ENCODE measurements at places on chromosomes 1 and 21. TPM values are rescaled to one million over a fixed set of nuclear protein-coding genes. Genes with fewer than 3 reads are reported as not detected.

DNA sequence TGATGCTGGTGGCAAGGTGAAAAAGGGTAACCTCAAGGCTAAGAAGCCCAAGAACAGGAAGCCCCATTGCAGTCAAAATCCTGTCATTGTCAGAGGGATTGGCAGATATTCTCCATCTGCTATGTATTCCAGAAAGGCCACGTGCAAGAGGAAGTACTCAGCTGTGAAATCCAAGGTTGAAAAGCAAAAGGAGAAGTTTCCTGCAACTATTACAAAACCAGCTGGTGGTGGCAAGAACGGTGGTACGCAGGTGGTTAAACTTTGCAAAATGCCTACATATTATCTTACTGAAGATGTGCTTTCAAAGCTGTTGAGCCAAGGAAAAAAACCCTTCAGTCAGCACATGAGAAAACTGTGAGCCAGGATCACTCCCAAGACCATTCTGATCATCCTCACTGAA, 13.7 kb upstream of the VPS45 start:
- no peak for DNase-seq

DNA sequence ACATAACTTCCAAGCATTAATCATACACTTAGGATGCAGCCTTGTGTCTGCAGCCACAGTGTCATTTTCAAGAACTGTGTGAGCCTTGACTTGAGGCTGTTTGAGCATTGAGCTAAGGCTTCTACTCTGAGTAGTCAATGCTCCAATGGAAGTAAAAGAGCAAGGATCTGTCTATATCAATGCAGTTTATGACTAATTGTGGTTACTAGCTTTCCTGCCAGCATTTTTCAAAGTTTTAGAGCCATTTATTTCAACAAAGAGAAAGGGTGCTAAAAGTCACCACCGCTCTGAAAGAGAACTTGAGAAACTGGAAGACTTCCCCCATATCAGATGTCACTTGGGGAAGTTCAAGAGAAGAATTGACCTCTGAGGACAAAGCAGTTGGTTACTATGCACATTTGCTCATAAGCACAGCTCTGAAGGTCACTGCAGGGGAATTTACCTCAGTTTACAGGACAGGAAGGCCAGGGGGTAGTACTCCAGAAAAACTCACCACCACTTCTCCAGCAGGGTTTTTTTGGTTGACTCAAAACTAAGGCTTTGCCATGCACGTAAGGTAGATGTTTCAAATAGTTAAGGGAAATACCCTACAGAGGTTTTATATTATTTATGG, 24.5 kb upstream of the RGS1 start:
- DNase-seq: peak; percentile 64

DNA sequence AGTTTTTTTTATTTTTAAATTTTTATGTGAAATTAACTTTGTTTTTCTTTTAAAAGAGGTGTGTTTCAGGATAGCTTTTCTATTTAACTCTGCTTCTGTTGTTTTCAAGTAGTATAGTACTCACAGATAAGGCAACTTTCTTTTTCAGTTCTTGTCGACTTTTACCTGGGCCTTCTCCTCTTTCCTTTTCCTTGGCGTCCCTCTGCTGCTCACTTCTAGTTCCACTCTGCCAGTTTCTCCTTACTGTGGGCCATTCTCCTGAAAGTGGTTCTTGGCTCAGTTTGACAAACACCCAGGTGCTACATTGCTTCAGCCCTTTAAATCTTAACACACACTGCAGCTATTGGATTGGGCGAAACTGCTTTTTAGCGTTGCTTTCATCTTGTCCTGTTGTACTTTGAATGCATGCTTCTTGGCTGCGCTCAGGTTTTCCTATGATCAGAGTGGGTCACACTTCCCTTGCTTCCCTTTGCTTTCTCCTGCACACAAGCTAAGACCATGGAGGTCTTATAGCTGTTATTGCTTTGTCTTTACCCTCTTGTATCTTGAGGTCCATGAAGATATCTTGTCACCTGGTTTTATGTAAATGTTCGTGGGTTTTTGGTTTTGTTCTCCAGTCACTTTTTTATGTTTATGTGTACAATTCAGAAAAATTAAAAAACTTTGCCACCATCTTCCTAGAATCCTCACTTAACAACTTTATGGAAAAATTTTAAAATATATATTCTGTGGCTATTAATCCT, 21.6 kb downstream of the GABPA start:
- DNase-seq: no peak

DNA sequence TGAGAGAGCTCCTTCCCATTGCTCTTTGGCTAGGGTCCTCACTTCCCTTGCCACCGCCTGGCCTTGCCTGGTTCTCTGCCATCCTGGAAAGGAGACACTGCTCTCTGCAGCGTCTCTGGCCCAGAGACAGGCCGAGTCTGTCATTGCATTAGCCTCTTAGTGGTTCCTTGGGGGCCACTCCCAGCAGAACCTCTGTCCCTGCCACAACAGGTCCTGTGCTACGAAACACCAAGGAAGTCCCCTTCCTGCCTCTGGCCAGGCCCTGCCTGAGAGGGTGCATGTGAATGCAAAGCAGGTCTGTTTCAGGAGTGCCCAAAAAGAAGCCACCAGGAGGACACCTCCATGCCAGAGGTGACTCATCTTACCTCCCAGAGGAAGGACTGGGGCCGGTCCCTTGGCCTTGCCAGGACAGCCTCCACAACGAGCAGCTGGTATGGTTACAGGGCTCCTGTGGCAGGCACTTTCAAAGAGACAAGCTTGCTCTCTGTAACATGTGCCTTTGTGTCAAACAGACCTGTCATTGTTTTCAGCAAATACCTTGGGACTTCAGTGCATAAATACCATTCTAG, 59.6 kb downstream of the VPS26C start:
- peak; percentile 40 for DNase-seq

The DDAH1 gene
- 1.6 TPM for total RNA-seq

The PTGFRN gene
- total RNA-seq: 89.2 TPM

The FCRLB gene
- total RNA-seq: 0.26 TPM
